ENCODE measurements at places on chromosomes 2 and 18.
A peak's percentile ranks its signal among the peaks of the same experiment; 100 is the strongest.

DNA sequence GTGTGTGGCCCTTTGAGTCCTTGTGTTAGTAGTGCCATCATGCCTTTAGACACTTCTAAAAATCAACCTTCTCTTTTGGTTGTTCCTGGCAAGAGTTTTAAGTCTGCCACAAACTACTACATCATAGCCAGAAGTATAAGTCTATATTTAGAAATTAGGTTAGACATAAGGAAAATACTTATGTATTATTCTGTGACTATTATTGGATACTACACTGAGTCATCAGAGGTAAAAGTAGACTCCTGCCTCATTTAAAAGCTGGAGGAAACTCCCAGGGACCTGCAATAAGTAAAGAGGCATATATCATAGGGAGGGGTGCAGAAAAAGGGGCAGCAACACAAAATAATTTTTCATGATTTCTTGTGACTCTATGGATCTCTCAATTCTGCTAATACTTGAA, 99.4 kb upstream of the OSR1 start:
- DNase-seq = no peak

- DNase-seq = no peak
These were observed 228.9 kb downstream of the EIPR1 start for GRCh38 chr2:3148716-3149115.

- no peak for DNase-seq
These were observed 12.1 kb downstream of the AMER3 start for GRCh38 chr2:130767408-130767775.

- DNase-seq = no peak
These were observed 1.6 kb upstream of the TWIST2 start for GRCh38 chr2:238846378-238846627.

DNA sequence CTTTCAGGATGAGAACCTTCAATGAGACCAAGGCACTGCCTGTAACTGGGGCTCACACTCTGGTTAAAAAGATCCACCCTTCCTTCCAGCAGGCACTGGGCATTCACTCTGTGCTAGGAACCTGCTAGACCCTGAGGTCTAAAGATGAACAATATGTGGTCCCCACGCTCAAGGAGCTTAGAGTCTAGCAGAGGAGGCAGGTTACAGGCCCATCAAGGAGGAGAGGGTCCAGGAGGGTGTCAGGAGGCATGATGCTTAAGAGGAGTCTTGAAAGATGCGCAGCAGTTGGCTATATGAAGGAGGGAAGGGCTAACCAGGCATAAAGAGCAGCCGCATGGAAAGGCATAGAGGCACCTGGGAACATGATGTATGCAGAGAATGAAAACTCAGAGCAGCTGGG, 4.5 kb downstream of the ANKRD53 start:
- DNase-seq = no peak

DNA sequence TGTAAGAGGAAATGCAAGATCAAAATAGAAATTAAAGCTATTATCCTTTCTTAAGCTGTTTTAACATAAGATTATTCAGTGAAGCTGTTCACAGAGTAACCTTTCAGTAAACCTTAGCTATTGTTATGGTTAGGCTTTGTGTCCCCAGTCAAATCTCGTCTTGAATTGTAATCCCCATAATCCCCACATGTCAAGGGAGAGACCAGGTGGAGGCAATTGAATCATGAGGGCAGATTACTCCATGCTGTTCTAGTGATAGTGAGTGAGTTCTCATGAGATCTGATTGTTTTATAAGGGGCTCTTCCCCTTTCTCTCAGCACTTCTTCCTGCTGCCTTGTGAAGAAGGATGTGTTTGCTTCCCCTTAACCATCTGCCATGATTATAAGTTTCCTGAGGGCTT, 424.4 kb downstream of the DSEL start:
- DNase-seq = no peak

DNA sequence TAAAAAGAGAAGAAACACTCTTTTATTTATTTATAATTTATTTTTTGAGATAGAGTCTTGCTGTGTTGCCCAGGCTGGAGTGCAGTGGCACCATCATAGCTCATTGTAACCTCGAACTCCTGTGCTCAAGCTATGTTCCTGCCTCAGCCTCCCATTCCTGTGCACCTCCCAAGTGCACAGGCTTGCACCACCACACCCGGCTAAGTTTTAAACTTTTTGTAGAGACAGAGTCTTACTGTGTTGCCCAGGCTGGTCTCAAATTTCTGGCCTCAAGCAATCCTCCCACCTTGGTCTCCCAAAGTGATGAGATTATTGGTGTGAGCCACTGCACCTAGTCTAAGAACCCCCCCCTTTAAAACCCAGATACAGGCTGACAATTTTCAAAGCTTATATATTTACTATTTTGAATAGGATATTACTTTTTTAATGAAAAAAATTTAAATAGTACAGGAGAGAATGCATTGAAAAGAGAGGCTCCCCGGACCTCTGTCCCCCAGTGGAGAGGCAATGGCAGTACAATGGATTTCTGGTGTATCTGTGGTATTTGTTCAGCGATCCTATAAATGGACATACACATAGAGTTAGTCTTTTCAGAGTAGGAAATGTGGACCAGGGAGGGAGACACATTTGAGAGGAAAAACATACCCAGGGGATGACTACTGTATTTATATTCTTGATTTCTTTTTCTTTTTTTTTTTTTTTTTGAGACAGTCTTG, 48.1 kb upstream of the CNOT11 start:
- DNase-seq = no peak

DNA sequence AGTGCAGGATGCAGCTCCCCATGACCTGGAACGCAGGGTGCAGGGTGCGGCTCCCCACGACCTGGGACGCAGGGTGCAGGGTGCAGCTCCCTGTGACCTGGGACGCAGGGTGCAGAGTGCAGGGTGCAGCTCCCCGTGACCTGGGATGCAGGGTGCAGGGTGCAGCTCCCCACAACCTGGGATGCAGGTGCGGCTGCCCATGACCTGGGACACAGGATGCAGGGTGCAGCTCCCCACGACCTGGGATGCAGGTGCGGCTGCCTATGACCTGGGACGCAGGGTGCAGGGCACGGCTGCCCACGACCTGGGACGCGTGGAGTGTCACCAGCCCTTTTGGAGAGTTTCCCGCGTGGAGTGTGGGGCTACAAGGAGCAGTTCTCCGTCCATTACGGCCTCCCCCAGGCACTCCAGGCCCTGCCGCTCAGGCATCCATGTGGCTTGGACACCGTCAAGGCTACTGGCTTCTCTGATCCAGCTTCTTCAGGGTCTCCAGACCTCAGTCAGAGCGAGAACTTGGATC, 38.7 kb downstream of the PXDN start:
- no peak for DNase-seq

DNA sequence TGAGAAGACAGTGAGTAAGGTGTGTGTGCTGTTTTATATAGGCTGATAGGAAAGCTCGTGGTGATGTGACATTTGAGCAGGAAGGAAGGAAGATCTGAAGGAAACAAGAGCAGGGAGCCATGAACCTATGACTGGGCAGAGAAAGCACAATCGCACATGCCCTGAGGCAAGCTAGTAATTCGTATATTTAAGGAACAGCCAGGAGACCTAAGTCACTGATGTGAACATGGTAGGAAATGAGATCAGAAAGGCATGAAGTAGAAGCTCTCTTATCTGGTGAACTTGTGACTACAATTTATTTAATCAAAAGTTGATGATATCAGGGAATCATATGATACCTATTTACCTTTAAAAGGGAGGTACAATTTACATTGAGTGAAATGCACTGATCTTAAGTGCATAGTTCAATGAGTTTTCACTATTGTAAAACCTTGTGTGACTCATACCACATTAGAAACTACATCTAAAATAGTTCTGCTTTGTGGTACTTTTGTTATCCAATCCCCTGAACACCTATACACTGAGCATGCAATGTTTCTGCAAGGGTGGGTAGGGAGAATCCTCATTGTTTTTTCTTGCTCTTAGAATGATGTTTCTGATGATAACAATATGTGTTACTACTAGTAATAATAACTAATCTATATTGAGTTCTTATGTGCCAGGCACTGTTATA, 67.5 kb downstream of the GALNT13 start:
- DNase-seq = no peak

GRCh38 chr2:69641887-69642708, 1.4 kb downstream of the AAK1 start:
- no peak for DNase-seq

DNA sequence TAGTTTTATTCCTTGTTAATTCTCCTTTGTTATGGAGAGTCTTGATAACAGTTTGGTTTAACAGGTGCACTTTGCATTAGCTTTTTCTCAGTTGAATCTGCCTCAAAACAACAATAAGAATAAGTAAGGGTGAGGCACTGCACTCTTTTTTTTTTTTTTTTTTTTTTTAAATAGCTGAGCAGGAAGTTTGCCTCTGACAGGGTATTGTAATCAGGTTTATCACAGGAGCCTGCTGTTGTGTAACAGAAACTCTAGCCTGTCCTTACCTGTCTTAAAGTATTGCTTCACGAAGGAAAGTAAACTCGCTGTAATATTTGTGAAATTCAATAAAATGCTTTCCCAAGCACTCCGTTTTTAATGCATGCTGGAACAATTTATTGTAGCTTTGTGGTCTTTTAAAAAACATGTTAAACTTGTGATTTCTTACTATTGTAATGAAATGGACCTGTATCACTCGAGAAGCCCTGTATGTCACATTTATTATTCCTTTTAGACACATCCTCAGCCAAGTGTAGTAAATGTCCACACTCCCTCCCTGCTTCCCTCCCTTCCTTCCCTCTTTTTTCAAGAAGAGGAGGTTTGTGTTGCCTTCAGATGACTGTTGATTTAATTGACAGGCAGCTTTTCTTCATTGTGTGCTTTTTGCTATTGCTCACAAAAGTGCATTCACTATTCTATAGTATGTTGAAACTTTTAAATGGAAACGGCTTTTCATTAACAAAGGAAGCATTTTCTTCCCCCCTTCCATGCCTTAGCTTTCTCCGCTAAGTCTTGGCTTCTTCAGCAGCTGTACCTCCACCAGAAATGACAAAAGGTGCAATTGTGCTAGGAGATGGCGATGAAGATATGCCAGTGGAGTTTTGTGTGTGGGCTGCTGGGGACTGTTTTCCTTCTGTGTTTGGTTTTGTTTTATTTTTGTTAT, 52.7 kb downstream of the TAF1B start:
- DNase-seq = no peak

- DNase-seq = no peak
These were observed 117.4 kb downstream of the CDCA7 start for GRCh38 chr2:173472112-173472511.

GRCh38 chr18:48979944-48980890, 29.5 kb upstream of the SMAD7 start:
- DNase-seq = no peak

DNA sequence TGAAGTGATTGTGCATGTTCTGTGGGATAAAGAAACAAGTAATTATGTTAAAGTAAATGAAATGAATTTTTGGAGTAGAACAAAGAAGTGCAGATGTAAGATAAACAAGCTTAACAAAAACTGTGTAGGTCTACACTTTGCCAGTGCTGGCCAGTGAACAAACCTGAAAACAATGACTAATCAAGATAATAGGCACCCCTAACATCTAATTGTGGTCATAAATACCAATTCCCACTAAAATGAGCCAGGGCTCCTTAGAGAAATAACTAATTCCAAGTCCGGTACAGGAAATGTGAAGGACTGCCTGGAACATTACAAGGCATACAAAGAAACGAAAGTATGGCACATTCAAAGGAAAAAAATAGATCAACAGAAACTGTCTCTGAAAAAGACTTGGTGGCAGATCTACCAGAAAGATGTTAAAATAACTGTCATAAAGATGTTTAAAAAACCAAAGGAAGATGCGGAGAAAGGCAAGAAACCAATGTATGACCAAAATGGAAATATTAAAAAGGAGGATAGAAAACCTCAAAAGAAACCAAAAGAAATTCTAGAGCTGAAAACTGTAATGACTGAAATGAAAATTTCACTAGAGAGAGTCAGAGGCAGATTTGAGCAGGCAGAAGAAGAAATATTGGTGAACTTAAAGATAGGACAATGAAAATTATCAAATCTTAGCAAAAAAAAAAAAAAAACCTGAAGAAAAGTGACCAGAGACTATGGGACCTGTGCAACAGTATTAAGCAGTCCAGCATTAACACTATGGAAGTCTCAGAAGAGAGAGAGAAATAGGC, 94.7 kb upstream of the SLC66A3 start:
- DNase-seq = no peak

DNA sequence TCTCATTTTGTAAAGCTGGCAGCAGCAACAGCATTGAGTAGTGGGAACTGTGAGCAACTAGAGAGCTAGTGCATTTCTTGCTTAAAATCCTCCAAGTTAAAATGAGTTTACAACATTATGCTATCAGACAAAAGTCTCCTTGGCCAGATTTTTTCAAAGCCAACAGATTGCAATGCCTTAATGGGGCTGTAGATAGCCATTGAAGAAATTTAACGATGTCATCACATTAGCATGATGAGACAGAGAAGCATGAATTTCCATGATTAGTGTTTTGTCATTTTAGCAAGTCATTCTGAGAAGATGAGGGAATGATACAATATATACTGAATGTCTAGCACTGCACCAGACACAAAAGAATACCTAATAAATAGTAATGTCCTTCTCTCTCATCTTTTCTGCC, 307.5 kb upstream of the REG3G start:
- no peak for DNase-seq

DNA sequence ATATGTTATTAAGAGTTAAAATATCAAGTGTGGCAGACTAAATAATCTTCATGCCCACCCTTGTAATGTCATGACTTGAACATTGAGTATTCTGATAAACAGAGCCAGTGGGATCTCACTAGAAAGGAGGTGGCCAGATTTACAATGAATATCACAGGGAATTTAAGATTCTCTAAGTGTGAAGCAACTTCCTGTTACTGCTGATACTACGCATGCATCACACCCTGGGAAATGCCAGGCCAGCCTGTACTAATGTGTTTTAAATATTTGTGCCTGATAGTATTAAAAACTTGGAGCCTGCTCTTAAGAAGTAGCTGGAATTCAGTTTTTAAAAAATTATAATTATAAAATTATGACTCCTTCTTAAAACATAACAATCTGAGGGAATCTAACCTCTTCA, 148.3 kb downstream of the LAMA3 start:
- no peak for DNase-seq

- DNase-seq = no peak
These were observed 5.8 kb upstream of the ARL5A start for GRCh38 chr2:151833984-151834383.

- DNase-seq = no peak
These were observed 130.0 kb downstream of the SH3RF3 start for GRCh38 chr2:109258905-109259540.

- DNase-seq = no peak
These were observed 360.4 kb downstream of the SLC4A3 start for GRCh38 chr2:219987830-219988229.

- no peak for DNase-seq
These were observed 120.3 kb downstream of the RDH14 start for GRCh38 chr2:18440141-18440661.

GRCh38 chr2:127859712-127860085, 1.7 kb upstream of the POLR2D start:
- peak; percentile 65 for DNase-seq

- no peak for DNase-seq
These were observed 453.7 kb downstream of the SLC4A3 start for GRCh38 chr2:220081171-220081570.
